ENCODE measurements at places on chromosomes 6 and 20. TPM values are rescaled to one million over a fixed set of nuclear protein-coding genes. Genes with fewer than 3 reads are reported as not detected.
A peak's percentile ranks its signal among the peaks of the same experiment; 100 is the strongest.

Gene ARMC2
- polyA plus RNA-seq = 6.2 TPM

Gene BTNL2
- not detected for polyA plus RNA-seq

Gene BCAS1
- not detected for polyA plus RNA-seq

DNA sequence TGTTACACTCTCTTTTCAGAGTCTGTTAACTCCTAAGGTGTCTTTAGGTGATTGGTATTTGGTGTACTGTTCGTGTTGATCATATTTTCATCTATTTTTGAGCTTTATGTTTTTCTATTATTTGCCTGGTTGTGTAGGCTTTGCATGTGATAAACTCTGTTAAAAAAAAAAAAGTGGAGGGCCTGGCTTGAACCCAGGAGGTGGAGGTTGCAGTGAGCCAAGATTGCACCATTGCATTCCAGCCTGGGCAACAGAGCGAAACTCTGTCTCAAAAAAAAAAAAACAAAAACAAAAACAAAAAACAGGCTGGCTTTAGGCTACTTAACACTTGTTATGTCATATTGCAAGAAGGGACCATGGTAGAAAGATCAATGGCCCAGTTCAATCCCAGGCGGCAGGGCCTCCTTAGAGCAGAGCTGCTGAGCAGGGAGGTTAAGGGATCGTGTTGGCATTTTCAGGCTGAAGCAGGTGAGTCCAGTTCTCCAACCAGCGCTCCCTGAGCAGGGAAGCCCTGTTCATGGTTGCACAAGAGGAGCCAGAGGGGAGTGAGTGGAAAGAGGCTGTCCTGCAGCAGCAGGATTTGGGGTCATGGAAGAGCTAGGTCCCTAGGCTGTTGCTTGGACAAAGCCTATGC, 8.5 kb downstream of the PYGB start:
- no peak for DNase-seq

Gene HLA-DPB1
- polyA plus RNA-seq = 11.0 TPM

GRCh38 chr6:5435449-5435848, 174.1 kb downstream of the FARS2 start:
- DNase-seq = peak; percentile 46

Gene CST5
- not detected for polyA plus RNA-seq

DNA sequence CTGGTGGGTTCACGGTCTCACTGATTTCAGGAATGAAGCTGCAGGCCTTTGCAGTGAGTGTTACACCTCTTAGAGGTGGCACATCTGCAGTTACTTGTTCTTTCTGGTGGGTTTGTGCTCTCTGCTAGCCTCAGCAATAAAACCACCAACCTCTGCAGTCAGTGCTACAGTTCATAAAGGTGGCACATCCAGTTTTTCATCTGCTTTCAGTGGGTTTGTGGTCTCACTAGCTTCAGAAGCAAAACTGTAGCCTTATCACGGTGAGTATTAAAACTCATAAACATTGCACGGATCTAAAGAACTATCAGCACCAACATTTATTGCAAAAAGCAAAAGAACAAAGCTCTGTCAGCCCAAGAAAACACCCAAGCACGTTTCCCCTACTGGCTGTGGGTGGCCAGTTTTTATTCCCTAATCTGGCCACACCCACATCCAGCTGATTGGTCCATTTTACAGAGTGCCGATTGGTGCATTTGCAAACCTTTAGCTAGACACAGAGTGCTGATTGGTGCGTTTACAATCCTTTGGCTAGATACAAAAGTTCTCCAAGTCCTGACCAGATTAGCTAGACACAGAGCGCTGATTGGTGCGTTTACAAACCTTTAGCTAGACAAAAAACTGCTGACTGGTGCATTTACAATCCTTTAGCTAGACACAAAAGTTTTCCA, 3.4 kb upstream of the TMEM14C start:
- no peak for DNase-seq

Gene TULP1
- polyA plus RNA-seq = not detected

GRCh38 chr6:54846857-54847674, 495 bp downstream of the FAM83B start:
- no peak for DNase-seq

- peak; percentile 89 for DNase-seq
Measured at GRCh38 chr6:139126255-139126654, 8.6 kb upstream of the HECA start.

DNA sequence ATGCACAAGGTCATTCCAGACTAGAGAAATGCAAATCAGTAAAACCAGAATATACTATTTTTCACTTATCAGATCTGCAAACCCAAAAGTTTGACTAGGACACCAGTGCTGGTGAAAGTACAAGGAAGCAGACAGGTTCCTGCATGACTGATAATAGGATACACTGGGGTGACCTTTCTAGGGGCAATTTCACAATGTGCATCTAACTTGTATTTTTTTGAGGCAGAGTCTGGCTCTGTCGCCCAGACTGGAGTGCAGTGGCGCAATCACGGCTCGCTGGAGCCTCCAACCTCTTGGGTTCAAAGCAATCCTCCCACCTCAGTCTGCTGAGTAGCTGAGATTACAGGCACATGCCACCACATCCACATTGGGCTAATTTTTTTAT, 11.4 kb downstream of the COMMD7 start:
- DNase-seq = peak; percentile 34

Measured in fibroblast of lung (primary cell).